ENCODE measurements at places on chromosomes 2 and 18.

- no peak for DNase-seq
These were observed 10.7 kb downstream of the LPIN1 start for GRCh38 chr2:11757101-11757500.

DNA sequence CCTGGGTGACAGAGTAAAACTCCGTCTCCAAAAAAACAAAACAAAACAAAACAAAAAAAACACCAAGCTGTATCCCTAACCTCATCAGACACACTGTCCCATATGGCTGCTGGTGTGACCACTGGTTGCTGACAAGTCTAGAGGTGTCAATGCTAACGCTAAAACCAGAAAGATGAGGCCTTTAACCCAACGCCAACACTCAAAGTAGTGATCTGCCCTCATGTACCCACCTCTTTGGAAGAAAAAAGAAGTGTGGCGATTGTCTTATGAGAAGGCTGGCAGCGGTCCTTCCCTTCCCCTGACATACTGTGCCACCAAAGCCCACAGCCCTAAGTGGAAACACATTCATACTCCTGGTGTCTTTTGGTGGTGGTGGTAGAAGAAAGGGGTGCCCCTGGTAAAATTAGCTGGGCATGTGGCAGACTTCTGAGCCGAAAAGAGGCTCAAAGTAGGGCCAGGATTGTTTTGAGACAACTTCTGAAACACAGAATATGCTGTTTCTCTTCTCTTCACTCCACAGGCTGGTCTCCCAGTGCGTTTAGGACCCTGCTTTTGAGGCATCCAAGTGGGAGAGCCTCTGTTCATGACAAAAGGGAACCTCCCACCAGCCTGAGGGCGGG lies 9.8 kb downstream of the SERTAD2 start:
- no peak for DNase-seq

GRCh38 chr2:15864176-15864769 lies 76.1 kb upstream of the MYCN start:
- DNase-seq, result no peak

DNA sequence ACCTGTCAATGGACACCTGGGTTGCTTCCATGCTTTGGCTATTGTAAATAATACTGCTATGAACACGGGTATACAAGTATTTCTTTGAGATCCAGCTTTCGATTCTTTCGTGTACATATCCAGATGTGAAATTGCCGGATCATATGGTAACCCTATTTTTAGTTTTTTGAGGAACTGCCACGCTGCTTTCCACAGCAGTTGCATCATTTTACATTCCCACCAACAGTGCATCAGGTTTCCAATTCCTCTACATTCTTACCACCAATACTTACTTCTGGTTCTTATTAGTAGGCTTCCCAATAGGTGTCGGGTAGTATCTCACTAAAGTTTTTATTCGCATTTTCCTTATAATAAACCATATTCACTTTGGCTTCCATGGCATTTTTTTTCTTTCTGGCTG lies 69.6 kb downstream of the PID1 start:
- DNase-seq, result no peak

GRCh38 chr18:62282188-62282629 lies 42.9 kb upstream of the TNFRSF11A start:
- peak; percentile 68 for DNase-seq
